ENCODE measurements at places on chromosomes 5 and 9. TPM values are rescaled to one million over a fixed set of nuclear protein-coding genes. Genes with fewer than 3 reads are reported as not detected.

Gene FBXL7
- total RNA-seq = 23.9 TPM

Gene PDE6A
- total RNA-seq = 0.06 TPM

Gene GPX8
- total RNA-seq = 35.9 TPM

Gene SLC24A2
- total RNA-seq = not detected

Gene TAF7
- 53.3 TPM for total RNA-seq

Gene WHRN
- total RNA-seq = under 0.01 TPM

Gene C1QTNF3
- total RNA-seq = 0.65 TPM

Gene DAB2IP
- total RNA-seq = 16.7 TPM

All from bladder microvascular endothelial cell (primary cell).